ENCODE measurements at places on chromosomes 11 and 22.

GRCh38 chr11:811446-812245 is 1.9 kb downstream of the RPLP2 start:
- no peak for DNase-seq

DNA sequence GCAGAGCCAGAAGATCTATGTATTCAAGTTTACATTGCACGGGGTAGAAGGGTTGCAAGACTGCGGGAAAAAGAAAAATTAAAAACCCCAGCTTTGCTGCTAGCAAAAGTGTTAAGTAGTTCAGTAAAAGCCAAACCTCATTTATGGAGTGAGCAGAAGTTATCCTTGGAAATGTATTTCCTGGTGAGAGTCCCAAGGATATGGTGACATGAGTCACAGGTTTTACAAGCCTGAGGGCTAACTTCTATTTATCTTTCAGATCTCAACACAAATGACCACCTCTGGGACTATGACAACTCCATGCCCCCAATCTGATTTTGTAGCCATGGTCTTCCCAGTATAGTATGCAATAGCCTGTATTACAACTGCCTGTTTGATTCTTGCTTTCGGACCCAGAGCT is 26.1 kb downstream of the ABTB2 start:
- no peak for DNase-seq

DNA sequence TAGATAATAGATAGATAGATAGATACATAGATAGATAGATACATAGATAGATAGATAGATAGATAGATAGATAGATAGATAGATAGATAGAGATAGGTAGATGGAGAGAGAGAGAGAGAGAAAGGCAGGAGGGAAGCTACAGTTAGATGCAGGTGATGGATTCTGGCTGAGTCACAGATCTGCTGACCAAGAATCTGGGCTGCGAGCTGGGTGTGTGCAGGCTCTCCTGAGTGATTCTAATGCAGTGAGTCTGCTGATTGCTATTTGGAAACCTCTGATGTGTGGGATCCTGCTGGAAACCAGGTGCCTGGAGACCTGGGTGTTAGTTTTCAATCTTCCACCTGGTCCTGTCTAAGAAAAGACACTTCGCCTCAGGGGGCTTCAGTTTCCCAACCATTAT is 1441.8 kb downstream of the TBC1D22A start:
- DNase-seq = no peak

- DNase-seq = no peak
These were observed 121.2 kb downstream of the PDE3B start for GRCh38 chr11:14764579-14765527.

Data from Right ventricle myocardium superior (tissue), 1 donor.